ENCODE measurements at places on chromosomes 2 and 18.

GRCh38 chr2:125853626-125854025, 802.3 kb upstream of the GYPC start:
- no peak for DNase-seq

- no peak for DNase-seq
Measured at GRCh38 chr18:75497576-75498235, 70.2 kb upstream of the SMIM21 start.

DNA sequence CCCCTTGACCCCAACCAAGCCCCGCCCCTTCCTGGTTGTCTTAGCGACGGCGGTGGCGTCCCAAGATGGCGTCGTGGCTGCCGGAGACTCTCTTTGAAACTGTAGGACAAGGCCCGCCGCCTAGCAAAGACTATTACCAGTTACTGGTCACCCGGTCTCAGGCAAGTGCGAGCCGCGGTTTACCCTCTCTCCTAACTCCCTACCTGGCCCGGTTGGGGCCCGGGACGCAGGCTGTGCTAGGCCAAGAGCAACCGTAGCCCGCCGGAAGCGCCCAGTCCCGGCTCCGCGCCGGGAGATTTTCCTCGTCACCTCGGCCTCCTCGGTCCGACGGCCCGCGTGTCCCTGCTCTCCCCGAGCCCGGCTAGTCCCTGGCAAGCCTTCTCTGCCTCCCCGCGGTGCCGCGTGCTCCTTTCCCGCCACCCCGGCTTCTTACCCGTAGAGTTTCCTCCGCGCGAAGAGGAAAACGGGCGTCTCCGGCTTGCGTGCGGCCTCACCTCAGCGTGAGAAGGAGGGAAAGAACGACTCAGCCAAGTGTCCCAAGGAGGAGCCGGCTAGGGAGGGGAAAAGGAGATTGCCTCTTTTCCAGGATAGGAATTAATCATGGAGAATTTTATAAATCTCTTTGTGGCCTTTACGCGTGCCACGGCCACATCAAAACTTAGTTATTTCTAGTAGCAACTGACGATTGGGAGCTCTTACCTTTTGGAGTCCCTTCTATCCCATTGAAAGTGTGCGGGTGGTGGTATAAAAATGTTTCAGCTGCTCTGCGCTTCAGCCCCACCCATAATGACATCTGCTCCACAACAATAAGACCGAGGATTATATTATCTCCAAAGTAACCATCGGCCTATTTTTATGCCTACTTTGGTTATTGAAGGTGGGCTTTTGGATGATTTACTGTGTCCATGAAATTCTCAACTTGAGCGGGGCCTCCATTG, at the start of gene FBXO36:
Gene FBXO36, plus strand, starts transcription at position 55 of the 938 bp plus-strand sequence. Its CDS starts 11 bp downstream, at position 66.
- peak; percentile 86 for DNase-seq

DNA sequence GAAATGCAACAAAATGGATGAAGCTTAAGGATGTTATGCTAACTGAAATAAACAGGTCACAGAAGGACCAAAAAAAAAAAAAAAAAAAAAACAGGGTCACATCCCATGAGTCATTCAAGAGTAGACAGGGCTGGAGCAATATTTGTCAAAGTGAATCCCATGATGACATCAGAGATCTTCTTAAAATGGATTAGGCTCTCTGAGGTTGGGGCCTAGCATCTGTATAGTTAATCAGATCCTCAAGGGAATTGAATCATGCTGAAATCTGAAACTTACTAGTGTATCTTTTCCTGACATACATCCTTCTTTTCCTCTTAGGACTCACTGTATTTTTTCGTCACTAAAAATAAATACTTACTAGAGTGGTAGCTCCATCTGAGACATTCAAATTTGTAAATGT, 380.6 kb upstream of the NXPH2 start:
- no peak for DNase-seq

DNA sequence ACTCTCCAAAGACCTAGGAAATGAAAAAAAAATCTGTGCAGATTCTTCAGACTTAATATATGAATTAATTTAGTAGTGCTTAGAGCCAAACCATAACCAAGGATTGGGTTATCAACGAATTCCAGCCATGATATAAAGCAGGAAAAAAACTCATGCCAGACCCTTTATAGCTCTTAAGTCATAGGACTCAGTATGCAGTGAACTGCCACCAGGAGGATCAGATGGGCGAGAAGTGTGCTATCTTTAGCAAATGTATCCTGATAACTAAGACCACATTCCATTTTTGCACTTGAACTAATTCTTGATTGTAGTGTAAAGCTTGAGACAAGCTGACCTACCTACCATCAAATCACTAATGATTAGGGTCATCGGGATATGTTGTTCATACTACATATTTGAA, 178.1 kb downstream of the IKZF2 start:
- no peak for DNase-seq

DNA sequence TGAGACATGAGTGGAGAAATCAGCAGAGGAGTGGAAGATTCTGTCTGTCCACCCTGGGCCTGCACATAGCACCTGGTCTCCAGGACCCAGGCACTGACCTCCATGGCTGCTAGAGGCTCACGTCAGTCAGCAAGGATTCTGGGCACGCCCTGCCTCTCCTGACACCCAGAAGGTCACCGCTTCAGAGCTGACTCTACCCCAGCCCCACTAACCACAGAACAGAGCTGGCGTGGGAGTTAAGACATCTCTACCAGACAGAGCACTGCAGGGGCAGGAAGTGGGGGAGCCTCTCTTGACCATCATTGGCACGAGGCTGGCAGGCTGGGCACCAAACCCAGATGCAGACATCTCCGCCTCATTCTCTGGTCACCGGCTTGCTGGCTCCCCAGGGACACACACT, 3.0 kb downstream of the ADCY3 start:
- no peak for DNase-seq

- no peak for DNase-seq
Measured at GRCh38 chr2:218819093-218819492, 12.5 kb downstream of the PRKAG3 start.

DNA sequence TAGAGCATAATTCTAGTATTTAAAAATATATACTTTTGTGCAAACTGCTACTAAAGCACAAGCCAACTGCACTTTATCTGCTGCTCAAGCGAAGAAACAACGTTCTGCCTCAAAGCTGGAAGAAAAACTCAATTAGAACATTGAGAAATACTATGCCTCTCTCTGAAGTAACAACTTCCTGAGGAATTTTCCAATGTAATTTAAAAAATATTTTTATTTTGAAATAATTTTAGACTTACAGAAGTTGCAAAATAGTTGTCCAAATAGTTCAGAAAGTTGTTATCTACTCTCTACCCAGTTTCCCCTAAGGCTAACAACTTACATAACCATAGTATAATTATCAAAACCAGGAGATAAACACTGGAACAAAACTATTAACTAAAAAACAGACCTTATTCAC, 12.3 kb upstream of the POLI start:
- no peak for DNase-seq

GRCh38 chr2:11337909-11338308, 6.5 kb downstream of the ROCK2 start:
- no peak for DNase-seq

DNA sequence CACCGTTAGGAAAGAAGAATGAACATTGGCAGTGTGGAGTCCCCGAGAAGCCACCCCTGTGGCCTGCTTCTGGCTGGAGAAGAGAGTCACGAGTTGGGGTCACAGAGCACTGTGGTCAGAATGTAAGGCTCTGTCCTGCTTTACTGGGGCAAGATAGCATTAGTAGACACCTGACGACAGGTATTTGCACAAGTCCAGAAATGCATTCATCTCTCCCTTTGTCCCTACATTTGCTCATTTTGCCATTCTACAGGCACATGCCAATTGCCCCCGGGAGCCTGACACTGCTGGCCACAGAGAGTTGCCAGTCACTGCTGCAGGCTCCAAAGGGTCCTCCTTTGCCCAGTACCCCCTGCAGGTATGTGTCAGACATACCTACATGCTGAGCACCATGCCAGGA, 133.3 kb downstream of the SMAD2 start:
- no peak for DNase-seq

- no peak for DNase-seq
Measured at GRCh38 chr2:64975232-64975821, 13.9 kb upstream of the SLC1A4 start.

DNA sequence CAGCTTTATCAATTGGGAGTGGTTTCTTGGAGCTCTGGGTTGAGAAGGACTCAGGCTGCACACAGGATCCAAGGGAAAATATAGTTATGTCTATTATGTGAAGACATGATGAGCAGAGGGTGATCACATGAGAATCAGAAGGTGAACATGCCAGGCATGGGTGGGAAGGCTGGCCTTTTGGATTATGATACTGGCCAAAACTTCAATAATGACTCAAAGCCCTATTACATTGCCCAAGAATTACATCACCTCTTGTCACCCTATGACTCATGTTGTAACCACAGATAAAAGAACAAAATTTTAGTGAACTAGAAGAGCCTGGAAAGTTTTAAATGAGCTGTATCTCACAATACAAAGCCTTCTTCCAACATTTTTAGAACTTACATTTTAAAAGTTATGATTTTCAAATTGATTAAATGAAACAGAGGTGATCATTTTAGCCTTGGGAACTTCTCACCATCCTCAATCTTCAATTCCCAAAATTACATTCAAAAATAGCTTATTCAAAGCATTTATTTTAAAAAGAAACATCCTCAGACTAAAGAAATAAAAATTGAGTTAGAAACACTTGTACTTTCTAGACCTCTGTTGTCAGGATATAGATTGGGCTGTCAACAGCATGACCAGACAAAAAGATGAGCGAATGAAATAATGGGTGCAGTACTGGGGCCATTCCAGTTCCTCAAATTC, 428.3 kb downstream of the MBD2 start:
- DNase-seq = no peak

GRCh38 chr2:127012868-127013267, 94.1 kb downstream of the BIN1 start:
- no peak for DNase-seq

- no peak for DNase-seq
Measured at GRCh38 chr18:74825460-74825859, 227.8 kb downstream of the ZNF407 start.

DNA sequence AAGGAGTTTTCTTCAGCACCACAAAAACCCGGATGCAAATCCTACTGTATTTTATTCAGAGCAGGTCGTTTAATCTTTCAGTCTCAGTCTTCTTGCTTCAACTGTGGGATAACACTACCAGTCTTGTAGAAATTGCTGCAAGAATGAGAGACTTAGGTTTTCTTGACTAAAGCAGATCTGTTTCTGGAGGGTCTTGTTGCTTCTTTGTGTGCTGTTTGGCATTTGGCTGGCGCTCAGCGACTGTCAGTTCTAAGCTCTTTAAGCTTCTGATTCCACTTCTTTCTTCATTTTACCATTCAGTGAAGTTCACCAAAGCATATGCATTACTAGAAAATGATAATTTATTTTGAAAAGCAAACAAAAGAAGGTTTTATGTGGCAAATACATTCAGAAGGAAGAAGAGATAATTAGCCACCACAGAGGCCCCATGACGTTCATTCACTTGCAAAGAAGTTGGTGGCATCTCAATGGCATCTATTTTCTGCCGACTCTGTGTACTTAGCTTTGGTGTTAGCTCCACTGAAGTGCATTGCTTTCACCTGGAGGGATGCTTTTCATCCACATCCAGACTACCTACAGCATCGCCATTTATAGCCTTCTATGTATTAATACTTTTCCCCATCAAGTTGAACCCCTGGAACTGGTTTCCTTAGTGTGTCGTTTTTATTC, 53.7 kb downstream of the TRIB2 start:
- DNase-seq = no peak
